Activated CD4-positive, alpha-beta T cell treated with anti-CD3 and anti-CD28 coated beads, Interleukin-2, amount 50 U/mL, for 4 hours (primary cell): ENCODE measurements at places on chromosomes 2 and 18.
A peak's percentile ranks its signal among the peaks of the same experiment; 100 is the strongest.

GRCh38 chr2:171529914-171530313 lies 7.6 kb downstream of the CYBRD1 start:
- no peak for DNase-seq

DNA sequence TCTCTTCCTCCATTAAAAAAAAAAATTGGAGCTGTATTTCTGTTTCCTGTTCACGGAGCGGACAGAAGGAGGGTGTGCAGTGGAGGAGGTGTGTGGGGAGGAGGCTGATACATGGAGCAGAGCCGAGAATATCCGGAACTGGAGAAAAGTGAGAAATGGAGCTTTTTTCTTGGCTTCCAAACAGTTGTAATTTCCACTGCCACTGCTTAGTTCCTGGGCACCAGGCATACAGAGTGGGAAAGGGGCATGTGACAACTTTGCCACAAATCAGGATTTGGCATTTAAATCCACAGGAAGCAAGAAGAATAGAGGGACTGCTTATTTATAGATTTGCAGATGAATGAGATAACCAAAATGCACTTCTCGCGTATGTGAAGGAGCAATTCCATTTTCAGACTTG lies 71.2 kb downstream of the BCL11A start:
- no peak for DNase-seq

DNA sequence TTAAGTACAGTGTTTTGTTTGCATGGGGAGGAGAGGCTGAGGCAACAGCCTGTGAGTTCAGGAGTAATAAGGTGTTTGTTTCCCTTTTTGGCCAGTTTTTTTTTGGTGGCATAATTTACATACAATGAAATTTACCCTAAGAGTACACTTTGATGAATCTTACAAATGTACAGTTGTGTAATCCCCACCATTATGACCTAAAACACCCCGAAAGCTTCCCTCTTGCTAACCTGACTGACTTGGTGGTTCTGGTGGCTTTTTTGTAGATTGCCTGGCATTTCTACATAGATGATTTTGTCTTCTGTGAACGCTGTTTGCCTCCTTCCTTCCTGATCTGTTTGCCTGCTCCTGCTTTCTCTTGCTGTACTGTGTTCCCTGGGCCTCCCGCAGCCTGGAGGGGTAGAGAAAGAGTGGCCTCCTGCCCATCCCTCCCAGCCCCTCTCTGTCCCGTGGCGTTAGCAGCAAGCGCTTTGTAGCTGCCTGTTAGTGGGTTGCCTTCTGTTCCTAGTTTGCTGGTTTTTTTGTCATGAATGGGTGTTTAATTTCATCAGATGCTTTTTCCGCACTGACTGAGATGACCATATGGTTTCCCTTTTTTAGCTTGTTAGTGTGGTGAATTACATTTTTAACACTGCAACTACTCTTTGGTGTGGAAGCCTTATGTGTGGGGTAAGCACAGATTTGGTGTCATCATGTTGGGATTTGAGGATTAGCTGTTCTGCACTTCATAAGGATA lies 32.1 kb downstream of the ASAP2 start:
- no peak for DNase-seq

DNA sequence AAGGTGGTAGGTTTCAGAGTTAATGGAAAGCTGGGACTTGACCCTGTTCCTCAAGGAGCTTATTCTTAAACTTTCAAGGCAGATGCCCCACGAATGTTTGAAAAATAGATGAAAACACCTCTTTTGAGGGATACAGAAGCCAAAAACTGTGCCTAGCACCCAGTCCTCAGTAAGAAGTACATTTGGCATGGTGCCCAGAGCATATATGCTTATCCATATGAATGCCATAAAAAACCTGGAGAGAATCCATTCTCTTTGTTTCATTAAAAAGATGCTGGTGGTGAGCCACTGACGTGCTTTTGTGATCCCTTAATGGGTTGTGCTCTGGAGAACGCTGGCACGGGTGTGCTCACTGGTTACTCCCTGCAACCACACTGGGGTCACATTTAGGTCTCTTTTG lies 69.0 kb downstream of the IL1R2 start:
- DNase-seq = no peak

DNA sequence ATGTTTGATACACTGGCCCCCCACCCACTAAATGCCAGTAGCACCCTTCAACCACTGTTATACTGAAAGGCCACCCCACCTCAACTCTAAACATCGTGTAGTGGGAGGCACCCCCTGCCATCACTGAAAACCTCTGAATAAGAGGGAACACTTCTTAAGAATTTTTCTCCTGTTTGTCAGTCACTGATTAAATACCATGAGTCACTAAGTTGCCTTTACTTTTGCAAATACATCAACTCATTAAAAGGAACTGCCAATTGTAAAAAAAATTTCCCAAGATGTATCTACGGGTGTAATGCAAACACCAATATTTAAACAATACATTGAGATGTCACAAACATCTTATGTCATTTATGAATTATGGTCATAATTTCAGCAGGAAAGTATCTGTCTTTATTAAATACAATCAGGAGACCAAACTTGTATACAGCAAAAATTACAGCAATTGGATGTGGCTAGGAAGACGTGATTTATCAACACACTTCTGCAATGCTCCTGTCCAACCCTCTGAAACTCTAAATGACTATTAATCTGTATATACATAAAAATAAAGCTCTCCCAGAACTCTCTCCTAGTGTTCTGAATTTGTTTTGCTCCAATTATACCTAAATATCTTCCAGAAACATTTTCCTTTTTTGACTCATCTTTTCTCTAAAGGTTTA lies 144.1 kb upstream of the STK17B start:
- no peak for DNase-seq

DNA sequence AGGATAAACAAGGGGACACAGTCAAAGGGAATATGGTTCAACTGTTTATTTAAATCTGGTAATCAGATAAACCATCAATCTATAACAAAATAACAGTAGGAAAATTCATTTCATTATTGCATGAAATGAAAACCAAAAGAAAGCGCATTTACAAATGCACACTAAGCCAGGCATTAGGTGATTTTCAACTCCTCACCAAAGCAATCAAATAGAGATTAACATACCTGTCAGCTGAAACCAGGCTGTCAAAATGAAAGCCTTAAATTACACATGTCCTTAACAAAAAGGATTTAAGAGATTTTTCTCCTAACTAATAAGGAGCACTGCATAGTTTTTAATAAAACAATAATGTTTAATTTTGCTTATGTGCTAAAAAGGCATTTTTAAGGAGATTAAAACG lies 23.0 kb downstream of the STK39 start:
- no peak for DNase-seq

DNA sequence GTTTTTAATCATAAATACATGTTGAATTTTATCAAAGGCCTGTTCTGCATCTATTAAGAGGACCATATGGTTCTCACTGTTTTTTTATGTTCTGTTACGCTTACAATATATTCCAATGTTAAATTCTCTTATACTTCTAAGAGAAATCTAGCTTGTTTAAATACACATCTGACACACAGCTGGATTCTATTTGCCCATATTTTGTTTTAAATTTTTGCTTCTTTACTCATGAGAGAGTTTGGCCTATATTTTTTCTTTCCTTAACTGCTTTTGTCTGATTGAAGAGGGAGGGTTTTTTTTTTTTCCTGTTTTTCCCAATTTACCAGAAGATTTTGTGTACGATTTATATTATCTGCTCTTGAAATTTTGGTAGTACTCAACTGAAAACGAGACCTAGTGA lies 34.9 kb downstream of the RNF144A start:
- DNase-seq = no peak

- no peak for DNase-seq
These were observed 171.2 kb upstream of the NCK2 start for GRCh38 chr2:105573490-105573889.

- DNase-seq = no peak
These were observed 286.9 kb downstream of the TMX3 start for GRCh38 chr18:68427951-68428401.

DNA sequence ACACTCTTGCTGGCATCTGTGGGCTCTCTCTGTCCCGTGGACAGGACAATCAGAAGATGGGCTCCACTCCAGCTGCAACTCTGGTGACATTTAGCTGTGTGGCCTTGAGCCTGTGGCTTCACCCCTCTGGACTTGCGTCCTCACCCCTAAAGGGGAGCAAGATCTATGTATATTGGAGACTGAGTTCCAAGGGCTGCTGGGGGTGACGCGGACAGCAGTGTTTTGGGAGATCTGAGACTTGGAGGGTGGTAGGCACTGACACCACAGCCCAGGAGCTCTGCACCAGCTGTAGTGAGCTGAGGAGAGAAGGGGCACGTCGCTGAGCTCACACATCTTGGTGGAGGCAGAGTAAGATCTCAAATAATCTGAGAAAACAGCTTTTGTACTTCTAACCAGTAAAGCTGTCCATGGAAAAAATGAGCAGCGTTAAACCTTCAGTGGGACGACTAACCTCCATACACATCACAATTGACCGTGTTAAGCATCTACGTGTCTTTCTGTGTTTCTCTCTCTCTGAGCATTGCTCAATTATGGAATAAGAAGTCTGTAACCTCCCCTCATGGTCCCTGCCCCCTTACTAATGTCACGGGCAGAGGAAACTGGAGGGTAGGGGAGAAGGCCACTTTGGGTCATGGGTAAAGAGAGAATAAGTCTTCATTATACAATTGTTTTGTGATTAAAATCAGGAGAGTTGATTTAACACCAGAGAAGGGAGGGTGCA lies 85.8 kb downstream of the SH3RF3 start:
- no peak for DNase-seq

- no peak for DNase-seq
These were observed 199.1 kb downstream of the FBXO15 start for GRCh38 chr18:73948497-73948896.

DNA sequence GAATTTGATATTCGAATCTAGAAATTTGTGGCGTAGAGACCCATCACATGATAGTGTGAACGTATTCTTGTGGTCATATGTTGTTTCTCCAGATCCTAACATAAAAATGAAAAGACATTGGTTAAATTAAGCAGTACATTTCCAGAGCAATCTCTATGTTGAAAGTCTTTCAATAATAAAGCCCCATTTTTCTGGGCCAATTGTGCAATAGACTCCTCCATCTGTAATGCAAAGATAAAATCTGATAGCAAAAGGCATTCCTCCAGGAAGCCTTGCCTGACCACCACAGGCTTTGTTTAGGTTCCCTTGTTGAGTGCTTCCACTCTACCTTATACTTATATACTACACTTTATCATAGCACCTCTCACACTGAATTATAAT lies 31.3 kb downstream of the APOB start:
- DNase-seq = no peak

GRCh38 chr2:44237221-44237620 lies 38.1 kb upstream of the SLC3A1 start:
- DNase-seq = peak; percentile 1

DNA sequence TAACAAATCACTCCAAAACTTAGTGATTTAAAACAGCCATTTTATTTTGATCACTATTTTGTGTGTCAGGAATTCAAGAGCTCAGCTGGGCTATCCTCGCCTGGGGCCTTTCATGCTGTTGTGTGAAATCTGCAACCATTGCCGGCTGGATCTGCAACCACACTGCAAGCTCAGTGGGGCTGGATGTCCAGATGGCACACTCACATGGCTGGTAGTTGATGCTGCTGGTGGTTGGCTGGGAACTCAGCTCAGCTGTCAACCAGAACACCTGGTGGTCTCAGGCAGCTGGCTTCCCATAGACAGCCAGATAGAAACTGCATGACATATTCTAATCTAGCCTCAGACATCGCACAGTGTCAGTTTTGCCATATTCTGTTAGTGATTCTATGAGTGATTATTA lies 30.6 kb upstream of the AP1S3 start:
- no peak for DNase-seq

DNA sequence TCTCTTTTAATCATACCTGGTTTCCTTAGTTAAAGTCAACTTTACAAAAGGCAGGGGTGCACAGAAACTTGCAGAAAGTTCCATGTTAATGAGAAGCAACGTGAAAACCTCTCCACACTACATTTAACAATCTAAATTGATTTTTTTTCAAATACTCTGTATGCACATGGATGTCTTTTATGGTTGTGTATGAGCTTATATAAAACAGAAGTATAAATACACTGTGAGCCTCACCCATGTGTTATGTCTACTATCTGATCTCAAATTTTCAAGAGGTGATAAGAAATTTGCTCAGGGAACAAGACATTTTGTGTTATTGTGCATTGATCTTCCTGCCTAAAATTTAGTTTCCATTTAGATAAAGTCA lies 617.6 kb downstream of the ADCYAP1 start:
- no peak for DNase-seq

GRCh38 chr2:154392256-154392655 lies 306.2 kb upstream of the KCNJ3 start:
- no peak for DNase-seq

- peak; percentile 4 for DNase-seq
These were observed 171.8 kb upstream of the KLF7 start for GRCh38 chr2:207337234-207338219.

DNA sequence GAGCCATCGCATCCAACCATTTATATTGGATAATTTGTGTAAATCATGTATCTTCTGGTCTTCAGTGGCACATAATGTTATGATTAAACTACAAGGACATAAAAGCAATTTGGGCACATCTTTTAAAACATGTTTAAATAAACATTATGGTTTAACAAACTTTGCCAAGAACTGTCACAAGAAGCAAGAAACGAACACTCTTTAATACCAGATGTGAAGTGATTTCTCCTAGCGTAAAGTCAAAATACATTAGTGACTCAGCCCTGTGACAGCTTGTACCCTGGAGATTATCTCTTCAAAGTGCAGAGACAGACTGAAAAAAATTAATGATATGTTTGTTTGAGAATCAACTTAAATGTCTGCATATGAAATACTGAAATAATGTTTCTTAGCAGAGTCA lies 39.9 kb downstream of the DSEL start:
- DNase-seq = no peak

DNA sequence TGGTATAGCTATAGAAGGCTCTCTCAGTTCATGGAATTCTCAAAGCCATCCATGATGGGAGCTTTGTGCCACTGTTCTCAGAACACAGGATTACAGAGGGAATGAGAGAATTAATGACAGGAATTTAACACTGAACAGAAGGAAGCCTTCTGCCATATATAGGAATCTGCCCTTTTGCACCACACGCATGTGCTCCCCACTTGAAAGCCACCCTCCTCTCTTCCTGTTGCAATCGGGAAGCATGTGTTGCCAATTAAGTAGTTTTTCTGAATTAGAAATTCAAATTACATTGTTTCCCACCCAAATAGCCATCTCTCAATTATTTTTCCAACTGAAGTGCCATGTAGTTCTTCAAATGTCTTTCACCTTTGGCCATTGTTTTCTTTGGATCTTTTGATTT lies 71.3 kb downstream of the C1D start:
- no peak for DNase-seq

DNA sequence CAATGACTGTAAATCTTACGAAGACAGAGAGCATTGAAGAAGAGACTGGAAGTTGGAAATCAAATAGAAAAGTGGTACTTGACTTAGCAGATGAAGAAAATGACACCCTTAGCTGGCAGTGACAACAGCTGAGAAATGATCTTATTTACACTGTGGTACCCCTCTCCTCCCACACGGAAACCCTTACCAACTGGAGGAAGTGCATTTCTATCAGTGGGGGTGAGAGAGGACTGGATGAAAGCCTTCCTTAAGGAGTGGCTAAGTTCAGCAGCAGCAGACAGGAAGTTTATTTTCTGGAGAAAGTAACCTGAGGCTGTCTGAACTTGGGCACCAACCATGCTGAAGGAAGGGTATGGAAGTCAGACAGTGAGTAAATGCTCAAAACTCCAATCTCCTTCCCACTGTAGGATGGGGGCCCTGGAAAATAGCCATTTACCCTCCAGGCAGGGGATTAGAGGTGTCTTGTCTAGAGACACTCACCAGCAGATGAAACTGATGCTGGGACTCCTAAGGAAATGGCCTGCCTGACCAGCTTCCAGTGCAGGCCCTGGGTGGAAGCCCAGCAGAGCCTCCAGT lies 160.2 kb upstream of the NCK2 start:
- DNase-seq = no peak
